Activated T-cell treated with anti-CD3 and anti-CD28 coated beads for 1 hour (primary cell): ENCODE measurements at places on chromosomes 11 and 22.

GRCh38 chr22:36351921-36352802 is 35.6 kb downstream of the MYH9 start:
- no peak for DNase-seq

- no peak for DNase-seq
Observed at GRCh38 chr11:72848846-72849466, 34.7 kb downstream of the ATG16L2 start.

DNA sequence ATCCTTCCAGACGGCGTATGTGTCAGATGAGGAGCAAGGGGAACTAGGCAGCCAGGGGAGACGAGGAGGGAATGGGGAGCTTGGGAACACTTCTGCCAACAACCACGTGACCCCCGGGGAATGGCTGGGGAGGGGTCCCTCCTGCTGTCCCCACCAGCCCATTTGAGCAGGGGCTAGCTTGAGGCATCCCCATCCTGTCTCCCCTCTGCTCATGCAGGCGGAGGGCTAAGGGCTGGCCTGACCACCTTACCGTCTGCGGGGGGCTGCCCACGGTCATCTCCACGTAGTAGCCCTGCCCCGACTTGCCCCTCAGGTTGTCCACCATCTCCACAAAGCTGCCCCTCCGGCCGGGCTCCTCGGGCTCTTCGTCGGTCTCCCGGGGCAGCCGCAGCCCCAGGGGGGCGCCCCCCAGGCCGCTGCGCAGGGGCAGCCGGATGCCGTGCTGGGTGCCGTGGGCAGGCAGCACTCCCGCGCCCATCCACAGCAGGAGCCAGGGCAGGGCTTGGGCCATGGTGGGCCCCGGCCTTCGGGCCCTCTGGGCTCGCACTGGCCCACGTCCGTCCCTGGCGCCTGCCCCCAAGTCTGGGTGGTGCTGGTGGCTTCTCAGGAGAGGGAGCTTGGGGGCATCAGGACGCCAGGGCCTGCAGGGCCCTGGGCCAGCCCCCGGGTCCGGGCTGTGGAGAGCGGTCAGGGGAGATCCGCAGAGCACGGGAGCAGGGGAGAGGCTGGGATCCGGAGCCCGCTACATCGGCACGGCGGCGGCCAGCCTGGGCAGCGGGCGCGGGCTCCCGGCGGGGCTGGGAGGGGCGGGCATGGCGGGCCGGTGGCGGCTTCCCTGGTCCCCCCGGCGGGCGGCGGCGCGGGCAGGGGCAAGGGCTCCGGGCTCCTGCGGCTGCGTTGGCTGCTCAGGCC is 515 bp downstream of the BACE1 start:
- DNase-seq = no peak

- no peak for DNase-seq
Observed at GRCh38 chr11:82902880-82903279, 1.3 kb downstream of the DDIAS start.

DNA sequence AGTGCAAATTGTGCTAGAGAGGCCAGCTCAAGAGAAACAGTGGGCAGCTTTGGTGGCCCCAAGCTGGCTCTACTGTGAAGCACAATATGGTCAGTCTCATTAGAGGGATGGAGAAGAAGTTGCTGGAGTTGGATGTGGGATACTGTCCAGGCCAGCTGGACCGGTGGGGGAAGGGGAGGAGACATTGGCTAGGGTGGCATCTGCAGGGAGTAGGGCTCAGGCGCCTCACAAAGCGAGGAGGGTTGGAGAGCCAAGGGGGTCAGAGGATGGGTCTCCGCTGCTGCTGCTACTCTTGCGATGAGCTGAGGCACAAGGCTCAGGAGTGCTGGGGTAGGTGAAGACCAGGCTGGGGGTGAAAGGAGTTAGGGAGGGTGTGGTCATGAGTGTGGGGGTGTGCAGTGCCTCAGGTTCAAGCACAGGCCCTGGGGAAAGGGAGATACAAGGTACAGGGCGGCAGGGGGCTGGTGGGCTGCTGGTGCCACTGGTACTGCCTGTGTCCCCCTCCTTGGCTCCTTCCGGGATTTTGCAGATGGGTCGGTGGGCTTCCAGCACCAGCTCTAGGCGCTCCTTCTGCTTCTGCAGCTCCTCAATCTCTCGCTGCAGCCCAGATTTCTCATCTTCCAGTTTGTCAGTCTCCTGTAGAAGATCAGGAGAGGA is 2.3 kb downstream of the CCDC85B start:
- no peak for DNase-seq
